Sigmoid colon (tissue), 7 donors: ENCODE measurements at places on chromosomes 12 and 14.

DNA sequence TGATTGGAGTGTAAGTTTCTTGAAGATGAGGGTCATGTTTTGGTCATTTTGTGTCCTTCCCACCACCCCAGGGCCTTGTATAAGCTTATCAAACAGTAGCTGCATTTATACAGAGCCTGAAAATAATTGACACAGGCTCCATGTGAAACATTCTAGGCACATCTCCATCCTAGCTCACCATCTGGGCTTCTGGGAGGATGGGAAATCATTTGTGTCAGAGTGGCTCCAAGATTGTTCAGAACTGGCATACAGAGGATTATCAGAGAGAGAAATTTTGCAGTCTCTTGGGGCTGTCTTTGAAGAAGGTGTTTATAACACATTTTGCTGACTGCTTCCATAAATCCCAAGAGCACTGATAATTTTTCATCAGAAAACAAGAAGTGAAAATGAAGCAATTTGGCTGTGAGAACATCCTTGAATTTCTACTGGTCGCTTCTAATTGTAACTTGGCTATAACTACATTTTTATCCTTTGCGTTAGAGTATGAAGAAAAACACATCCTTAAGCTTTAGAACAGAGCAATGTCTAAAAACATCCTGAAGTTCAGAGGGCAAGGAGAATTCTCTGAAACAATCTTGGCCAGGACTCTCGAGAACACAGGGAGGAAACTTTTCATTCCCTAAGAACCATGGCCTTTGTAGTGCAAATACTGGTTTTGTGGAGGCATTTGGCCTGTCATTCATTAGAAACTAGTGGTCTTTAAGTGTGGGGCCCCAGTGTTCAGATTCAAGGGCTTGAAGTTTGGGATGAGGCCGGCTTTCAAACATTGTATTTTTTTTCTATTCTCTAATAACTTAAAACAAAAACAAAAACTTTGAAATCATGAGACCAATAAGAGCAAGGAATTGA is 151.1 kb downstream of the DACT1 start:
- no peak for DNase-seq

DNA sequence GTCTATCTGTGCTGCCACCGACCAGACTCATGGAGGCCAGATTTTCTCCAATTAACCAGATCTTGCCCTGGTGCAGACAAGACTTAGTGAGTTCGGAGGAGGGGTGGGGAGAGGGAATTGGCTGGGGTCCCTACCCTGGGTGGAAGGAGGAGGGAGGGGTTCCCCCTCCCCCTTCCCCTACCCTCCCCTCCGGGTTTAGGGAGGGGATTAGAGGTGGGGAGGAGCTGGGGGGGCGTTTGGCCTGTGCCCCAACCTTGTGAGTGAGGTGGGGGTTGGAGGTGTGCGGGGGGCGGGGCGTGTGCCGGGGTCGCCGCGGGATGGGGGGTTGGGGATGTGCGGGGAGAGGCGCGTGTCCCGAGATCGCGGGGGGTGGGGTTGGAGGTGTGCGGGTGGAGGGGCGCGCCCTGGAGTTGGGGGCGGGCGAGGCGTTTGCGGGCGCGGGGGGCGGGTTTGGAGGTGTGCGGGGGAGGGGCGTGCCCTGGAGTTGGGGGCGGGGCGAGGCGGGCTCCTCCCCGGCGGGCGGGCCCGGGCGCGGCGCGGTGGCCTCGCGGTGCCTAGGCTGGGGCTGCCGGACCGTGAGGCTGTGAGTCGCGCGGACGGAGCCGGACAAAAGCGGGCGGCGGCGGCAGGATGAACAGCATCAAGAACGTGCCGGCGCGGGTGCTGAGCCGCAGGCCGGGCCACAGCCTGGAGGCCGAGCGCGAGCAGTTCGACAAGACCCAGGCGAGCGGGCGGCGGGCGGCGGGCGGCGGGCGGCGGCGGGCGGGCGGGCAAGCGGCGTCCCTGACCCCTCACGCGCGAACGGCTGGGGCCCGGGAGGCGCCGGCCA is at the start of gene HIP1R:
TSS of gene HIP1R (plus strand) at position 537 of the 829 bp plus-strand sequence. CDS start at position 631, 94 bp downstream.
- peak; percentile 69 for DNase-seq

DNA sequence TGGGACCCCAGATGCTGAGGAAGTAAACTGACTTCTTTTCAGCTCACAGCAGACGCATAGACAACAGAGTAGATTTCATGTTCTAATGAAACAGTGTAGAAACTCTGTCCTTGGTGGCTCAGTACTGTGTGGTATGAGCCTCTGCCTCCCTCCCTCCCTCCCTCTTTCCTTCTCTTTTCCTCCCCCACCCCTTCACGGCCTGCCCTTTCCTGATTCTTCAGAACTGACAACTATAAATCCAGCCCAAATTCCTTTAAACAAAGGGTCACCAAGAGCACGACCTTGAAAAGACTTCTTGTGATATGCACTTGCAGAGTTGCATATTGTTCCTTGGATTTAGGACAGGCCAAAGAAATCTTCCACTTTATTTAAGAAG is 164.0 kb downstream of the ETV6 start:
- no peak for DNase-seq

GRCh38 chr14:60242429-60242828 is 6.6 kb upstream of the PPM1A start:
- DNase-seq: no peak
